T-cell (primary cell): ENCODE measurements at places on chromosomes 1 and 21. TPM values are rescaled to one million over a fixed set of nuclear protein-coding genes. Genes with fewer than 3 reads are reported as not detected.

DNA sequence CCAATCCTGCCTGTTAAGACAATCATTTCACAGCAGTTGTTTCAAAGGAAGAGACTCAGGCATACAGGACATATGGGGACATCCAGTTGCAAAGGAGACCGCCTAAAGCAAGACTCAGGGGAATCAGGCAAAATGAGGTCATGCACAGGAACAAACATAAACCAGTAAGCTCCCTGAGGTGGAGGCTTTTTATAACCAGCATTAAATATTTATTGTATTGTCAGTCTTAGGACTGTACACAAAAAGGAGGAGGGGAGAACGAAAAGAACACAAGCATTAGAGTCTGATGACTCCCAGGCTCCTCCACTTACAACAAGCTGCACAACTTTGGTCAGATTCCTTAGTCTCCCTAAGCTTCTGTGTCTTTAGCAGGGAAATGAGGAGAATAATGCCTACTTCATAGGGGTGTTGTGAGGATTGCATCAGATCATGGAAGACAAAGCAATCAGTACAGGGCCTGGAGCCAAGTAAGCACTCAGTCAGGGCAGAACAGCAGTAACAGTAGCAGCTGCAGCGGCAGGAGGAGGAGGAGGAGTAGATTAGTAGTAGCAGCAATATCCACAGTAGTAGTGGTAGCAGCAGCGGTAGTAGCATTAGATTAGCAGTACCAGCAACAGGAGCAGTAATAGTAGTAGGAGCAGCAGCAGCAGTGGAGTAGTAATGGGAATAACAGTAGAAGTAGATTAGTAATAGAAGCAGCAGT, 54.2 kb upstream of the SPATA6 start:
- no peak for DNase-seq

DNA sequence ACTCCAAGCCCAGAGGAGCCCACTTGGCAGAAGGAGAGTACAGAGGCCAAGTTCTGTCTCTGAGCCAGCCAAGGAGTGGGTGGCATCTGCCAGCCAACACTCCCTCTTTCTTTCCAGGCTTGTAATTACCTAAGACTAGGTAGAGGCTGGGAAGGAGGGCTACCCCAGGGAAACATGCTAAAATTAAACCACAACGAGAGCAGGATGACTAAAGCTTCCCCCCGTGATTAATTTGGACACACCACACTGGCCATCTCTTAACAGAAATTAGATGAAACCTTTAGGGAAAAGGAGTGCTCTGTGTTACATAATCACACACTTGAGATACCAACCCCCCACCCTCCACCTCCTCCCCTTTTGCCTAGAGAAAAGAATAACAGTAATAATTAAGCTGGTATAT, 102.1 kb upstream of the ZC3H12A start:
- DNase-seq: no peak

GRCh38 chr1:184745929-184746638, 8.6 kb downstream of the EDEM3 start:
- peak; percentile 4 for DNase-seq

DNA sequence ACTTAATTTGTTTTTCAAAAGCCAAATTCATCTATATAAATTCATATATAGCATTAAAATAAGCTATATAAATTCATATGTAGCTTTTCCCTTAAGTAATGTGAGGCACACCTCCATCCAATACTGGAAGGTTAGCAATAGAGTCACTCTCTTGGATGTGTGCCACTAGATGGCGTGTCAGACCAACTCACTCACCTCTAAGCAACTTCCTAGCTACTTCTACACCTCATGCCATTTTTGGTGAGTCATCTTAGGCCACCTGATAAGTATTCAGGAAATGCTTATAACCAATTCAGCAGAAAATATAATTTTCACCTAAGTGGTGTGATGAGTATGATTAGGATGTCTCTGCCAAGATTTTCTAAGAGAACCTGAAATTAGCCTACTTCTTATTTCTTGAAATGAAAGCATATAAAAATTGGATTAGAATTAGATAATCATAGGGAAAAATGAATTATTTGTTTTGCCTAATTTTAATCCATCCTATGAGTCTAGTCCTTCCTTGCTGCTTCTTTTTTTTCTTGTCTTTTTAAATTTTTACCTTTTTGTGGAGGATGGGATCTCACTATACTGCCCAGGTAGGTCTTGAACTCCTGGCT, 34.4 kb upstream of the TADA1 start:
- peak; percentile 70 for DNase-seq

DNA sequence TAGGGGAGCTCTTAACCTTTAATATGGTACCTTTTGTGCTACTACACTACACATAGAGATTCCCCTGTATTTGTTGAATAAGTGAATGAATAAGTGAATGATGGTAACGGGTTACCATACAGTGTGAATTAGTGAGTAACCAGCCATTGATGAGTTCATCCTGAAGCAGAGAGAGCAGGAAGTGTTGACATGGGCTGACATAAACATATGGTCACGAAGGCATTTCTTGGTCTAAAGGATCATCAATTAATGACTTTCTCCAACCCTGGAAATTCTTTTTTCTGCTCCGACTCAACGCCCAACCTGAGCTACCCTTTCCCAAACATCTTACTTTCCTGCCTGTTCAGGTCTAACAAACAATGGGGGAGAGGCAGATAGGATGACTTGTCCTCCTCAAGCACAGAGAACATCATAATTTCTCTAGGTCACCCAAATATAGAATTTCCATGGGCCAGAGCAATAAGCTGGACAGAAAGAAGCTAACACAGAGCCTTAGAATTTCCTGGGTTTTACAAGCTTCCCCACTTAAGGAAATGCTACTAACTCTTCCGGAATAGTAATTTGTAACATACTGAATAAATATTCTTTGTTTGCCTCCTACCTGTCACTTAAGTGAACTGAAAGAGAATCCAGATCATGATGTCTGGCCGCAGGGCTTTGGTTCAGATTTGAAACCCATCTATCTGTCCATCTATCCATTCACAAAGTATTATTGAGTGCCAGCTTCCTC, 114.7 kb upstream of the NGF start:
- DNase-seq: no peak

- peak; percentile 40 for DNase-seq
Observed at GRCh38 chr1:201739492-201740085, 89.4 kb upstream of the IPO9 start.

DNA sequence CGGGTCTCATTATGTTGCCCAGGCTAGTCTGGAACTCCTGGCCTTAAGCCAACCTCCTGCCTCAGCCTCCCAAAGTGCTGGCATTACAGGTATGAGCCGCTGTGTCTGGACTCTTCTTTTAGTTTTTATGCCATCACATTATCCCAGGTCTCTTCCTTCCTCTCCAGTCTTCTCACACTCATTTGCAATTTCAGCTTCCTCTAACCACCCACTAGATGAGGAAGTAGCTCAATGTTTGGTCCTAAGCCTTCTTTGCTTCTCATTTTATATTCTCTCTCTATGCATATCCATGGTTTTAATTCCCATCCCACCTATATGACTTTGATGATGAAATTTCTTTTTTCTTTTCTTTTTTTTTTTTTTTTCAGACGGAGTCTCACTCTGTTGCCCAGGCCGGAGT, 3.1 kb upstream of the ZBTB8A start:
- DNase-seq: no peak

- no peak for DNase-seq
Observed at GRCh38 chr1:77899647-77900320, 11.4 kb downstream of the NEXN start.

DNA sequence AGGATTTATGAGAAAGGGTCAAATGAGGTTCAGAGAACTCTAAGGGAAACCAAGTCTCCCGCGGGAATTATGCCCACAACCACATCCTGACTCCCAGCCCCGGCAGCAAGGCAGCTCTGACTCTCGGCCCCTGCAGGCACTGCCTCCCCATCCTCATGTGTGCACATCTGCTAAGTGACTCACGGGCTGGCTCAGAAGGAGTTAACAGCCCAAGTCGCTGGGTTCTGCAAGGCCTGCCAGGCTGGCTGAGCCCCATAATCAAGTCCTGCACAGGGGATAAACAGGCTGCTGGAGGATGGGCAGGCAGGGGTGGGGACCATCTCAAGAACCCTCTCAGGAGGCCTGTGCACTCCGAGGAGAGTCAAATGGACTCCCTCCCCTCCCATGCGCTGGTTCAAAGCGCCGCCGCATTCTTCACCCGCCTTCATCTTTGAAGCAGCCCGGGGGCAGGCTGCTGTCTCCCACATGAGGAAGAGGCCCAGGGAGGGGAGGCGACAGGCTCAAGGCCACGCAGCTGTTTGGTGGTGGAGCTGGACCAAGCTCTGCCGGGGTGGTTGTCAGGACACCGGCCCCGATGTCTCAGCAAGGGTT, 344.3 kb downstream of the MATN1 start:
- DNase-seq: no peak

GRCh38 chr1:50148142-50148923, 39.6 kb downstream of the ELAVL4 start:
- no peak for DNase-seq

DNA sequence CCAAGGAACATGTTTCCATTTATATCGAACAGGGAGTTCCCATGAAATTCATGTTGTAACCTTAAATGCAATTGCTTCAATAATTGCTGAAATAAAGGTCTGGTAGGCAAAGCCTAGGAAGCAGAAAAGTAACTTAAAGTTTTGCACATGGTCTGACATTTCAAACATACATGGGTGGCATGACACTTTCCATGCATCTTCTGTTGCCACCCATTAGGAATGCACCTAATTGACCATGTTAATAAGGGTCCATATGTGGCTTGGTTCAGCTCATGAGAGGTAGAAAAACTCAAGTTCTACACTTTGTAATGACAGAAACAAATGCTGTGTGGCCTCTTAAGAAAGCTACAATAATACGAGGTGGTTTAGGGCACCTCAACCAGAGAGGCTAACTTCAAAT, 72.0 kb upstream of the GORAB start:
- DNase-seq: no peak

DNA sequence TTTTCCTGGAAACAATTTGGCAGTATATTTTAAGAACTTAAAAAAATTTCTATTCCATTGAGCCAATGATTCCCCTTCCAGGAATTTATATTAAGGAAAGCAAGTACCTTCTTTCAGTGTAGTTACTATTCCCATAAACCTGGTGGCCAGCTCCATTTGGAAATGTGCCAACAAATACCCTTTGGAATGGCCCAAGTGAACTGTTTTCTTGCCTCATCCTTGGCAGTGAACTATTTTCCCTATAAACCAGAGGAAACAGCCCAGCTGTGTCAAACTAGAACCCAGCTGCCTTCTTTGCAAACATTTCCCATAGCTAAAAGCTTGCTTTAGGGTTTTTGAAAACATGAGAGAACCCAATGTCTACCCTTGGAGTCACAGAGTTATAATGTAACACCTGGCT, 496.9 kb downstream of the NEGR1 start:
- no peak for DNase-seq

DNA sequence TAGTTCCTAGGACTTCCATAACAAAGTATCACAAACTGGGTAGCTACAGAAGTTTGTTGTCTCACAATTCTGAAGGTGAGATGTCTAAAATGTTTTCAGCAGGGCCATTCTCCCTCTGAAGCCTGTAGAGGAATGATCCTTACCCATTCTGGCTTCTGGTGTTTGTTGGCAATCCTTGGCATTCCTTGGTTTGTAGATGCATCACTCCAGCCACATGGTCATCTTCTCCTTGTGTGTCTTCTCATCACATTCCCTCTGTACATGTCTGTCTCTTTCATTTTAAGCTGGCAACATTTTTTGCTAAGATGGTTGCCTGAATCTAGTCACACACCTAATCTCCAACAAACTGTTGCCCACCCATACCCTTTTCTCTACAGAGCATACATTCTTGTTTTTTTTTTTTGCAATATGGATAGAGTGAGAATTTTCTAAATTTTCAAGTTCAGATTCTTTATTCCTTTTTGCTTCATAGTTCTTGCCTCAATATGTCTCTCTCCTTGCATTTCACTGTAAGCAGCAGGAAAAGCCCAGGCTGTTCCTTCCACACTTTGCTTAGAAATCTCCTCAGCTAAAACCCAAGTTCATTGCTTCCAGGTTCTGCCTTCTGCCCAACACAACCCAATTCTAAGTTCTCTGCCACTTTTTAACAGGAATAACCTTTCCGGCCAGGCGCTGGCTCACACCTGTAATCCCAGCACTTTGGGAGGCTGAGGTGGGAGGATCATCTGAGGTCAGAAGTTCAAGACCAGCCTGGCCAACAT, 18.3 kb downstream of the ZBED6 start:
- no peak for DNase-seq

- no peak for DNase-seq
Observed at GRCh38 chr1:182615468-182616129, 11.4 kb upstream of the RGS16 start.

- DNase-seq: no peak
Observed at GRCh38 chr1:95652423-95652965, 418.5 kb downstream of the RWDD3 start.

GRCh38 chr1:40684669-40685068, 6.8 kb upstream of the NFYC start:
- DNase-seq: no peak

GRCh38 chr1:192747301-192747700, 61.5 kb upstream of the RGS2 start:
- DNase-seq: no peak

DNA sequence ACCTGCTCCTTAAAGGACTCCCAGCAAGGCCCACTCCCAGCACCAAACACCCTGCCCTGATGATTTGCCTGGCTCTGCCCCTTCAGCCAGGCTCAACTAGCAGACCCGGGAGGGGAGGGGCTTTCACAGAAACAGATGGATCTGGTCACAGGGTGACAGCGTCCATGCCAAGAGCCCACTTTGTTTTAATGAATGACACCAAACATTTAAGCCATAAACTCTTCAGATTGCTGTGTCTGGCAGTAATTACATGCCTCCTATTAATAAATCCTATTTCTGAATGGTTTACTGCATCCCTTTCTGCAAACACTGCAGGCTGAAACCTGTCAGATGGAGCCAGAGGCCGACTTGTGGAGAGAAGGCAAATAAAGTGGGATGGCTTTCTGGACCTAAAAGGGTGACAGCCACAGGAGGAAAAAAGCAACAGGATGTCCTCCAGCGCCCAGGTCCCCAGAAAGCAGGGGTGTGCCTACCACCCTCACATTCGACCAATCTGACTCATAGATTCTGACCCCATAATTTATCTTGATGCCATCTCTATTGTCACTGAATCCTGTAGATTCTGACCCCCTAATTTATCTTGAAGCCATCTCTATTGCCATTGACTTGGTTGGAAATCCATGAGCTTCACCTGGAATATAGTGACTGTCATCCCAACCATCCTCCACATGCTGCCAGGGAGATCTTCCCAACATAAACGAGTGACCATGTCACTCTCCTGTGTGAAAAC, 200.9 kb downstream of the PLPP3 start:
- no peak for DNase-seq

- DNase-seq: peak; percentile 67
Observed at GRCh38 chr1:101236516-101237228, at the start of gene S1PR1. TSS of gene S1PR1 (plus strand) at chr1:101237019. CDS start at chr1:101238985, 1,966 bp downstream.

DNA sequence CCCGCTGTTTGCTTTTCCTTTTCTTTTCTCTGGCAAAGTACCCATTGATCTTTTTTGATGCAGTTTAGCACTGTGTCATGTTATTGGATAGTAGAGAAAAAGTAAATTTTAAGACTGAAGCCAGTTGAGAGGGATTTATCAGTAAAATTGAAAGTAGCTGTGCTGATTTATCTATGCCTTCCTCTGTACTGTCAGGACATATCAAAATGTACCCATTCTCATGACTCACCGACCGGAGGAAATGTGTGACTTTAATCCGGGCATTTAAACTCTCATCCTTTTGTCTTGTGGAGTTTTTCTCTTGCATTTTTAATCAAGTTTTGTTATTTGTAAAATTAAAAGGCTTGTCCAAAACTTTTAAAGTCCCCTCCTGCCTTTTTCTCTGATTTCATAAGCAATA, 276.6 kb upstream of the FMN2 start:
- no peak for DNase-seq

Gene S100A14
- total RNA-seq: 0.43 TPM

Gene HFM1
- total RNA-seq: not detected

Gene NBPF15
- 178 TPM for total RNA-seq

Gene SMYD3
- 32.3 TPM for total RNA-seq

Gene S100A8
- 1.1 TPM for total RNA-seq

Gene TLCD4
- 0.09 TPM for total RNA-seq

Gene TTC13
- 44.9 TPM for total RNA-seq

Gene OR10J1
- not detected for total RNA-seq
